IMR-90 (cell line): ENCODE measurements at places on chromosomes 7 and 10. TPM values are rescaled to one million over a fixed set of nuclear protein-coding genes. Genes with fewer than 3 reads are reported as not detected.
A peak's percentile ranks its signal among the peaks of the same experiment; 100 is the strongest.

LIPJ gene
- not detected in 2 replicates for total RNA-seq

ADRA2A gene
- not detected in 2 replicates for total RNA-seq

SEMA3D gene
- 10.8 and 13.6 TPM in 2 replicates for total RNA-seq

LEP gene
- total RNA-seq, result not detected in 2 replicates

HTR7 gene
- 0.56 and 0.72 TPM in 2 replicates for total RNA-seq

MMD2 gene
- not detected in 2 replicates for total RNA-seq

ACTL6B gene
- not detected in 2 replicates for total RNA-seq

UNC5B gene
- 1.4 and 1.6 TPM in 2 replicates for total RNA-seq

GRCh38 chr10:129373718-129374117 lies 93.3 kb upstream of the MGMT start:
- H3K36me3 ChIP-seq, result no peaks in the 10 kb centered on the region
- no peak for DNase-seq
- H3K27ac ChIP-seq, result no peak overlapping the region
- H3K4me1 ChIP-seq, result no peaks in the 10 kb centered on the region
- H3K4me3 ChIP-seq, result no peak overlapping the region

- no peak overlapping the region for H3K4me3 ChIP-seq
- no peak overlapping the region for H3K27ac ChIP-seq
- 0 out of 2 replicates have a peak, but pooled peaks cover 1% of the 10 kb centered on the region for H3K4me1 ChIP-seq
- no peaks in the 10 kb centered on the region for H3K27me3 ChIP-seq
Measured at GRCh38 chr7:84336766-84337165, 142.2 kb upstream of the SEMA3A start.

GRCh38 chr7:48249166-48249565 lies 77.9 kb downstream of the ABCA13 start:
- H3K4me3 ChIP-seq, result no peak overlapping the region
- DNase-seq, result no peak
- H3K27ac ChIP-seq, result no peak overlapping the region
- H3K36me3 ChIP-seq, result no peaks in the 10 kb centered on the region

- H3K4me1 ChIP-seq, result no peaks in the 10 kb centered on the region
- H3K27ac ChIP-seq, result no peak overlapping the region
Measured at GRCh38 chr7:33841705-33842129, 63.6 kb upstream of the BMPER start.

DNA sequence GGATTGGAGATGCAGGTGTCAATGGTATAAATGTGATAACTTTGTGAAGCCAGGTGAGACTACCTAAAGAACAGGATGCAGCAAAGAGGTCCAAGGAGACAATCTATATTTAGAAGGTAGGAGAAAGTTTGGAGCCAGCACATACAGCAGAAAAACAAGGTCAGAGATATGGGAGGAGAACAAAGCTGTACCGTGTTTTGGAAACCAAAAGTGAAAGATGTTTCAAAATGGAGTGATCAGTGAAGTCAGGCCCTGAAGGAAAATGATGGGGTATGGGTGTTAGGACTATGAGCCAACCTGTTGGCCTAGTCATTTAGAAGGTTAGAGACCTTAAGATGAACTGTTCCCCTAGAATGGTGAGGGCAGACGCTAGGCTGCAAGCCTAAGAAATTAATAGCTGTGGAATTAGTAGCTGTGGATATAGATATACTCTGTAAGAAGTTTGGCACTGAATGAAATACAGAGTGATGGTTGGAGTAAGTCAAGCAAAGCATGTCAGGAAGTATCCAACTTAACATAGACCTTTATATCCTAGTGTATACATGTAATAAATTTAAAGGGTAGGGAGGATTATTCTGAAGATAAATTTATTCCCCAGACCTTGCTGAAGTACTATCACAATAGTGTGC lies 149.8 kb upstream of the WNT16 start:
- peaks cover 3% of the 10 kb centered on the region; the same call in 1 of the 2 replicates for H3K4me1 ChIP-seq
- DNase-seq, result no peak
- no peak overlapping the region for H3K4me3 ChIP-seq
- no peak overlapping the region for H3K27ac ChIP-seq
- H3K27me3 ChIP-seq, result no peaks in the 10 kb centered on the region
- H3K36me3 ChIP-seq, result no peaks in the 10 kb centered on the region

GRCh38 chr7:131071786-131072504 lies 255.7 kb upstream of the MKLN1 start:
- peaks cover 19% of the 10 kb centered on the region for H3K4me1 ChIP-seq
- peak; percentile 38 for DNase-seq
- no peak overlapping the region for H3K4me3 ChIP-seq

GRCh38 chr7:122913608-122914007 lies 27.3 kb upstream of the CADPS2 start:
- H3K4me3 ChIP-seq, result no peak overlapping the region
- H3K27me3 ChIP-seq, result no peaks in the 10 kb centered on the region
- H3K4me1 ChIP-seq, result no peaks in the 10 kb centered on the region
- no peaks in the 10 kb centered on the region for H3K36me3 ChIP-seq
- DNase-seq, result no peak
- H3K27ac ChIP-seq, result no peak overlapping the region

- H3K27ac ChIP-seq, result no peak overlapping the region
- no peaks in the 10 kb centered on the region for H3K27me3 ChIP-seq
Measured at GRCh38 chr7:38463277-38464225, 167.6 kb downstream of the AMPH start.
